ENCODE measurements at places on chromosomes 7 and 10.

DNA sequence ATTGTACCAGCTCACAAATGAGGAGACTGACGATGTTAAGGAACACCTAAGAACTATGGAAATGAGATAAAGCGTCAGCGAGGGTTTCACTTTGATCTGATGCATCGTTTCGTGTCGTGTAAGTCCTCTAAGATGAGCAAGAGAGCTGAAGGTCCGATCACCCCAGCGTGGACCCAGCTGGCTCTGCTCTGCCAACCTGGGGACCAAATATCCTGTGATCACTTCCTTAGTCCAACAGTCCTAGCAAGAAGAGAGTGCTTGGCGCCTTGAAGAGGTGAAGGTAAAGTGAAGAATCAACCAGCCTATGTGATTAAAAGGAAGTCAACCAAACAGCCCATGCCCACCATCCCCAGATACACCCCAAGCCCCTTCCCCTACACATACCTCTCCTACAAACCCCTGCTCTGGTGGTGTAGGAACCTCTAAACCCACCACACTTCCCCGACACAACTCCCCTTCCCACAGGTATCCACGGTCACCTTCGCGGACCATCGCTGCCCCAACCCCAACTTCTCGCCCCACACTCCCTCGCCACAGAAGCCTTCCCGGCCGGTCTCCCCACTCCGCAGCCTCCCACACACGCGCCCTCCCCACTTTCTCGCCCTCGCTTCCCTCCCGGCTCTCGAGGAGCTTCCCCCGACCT is 722 bp downstream of the UPF2 start:
- no peak for DNase-seq

DNA sequence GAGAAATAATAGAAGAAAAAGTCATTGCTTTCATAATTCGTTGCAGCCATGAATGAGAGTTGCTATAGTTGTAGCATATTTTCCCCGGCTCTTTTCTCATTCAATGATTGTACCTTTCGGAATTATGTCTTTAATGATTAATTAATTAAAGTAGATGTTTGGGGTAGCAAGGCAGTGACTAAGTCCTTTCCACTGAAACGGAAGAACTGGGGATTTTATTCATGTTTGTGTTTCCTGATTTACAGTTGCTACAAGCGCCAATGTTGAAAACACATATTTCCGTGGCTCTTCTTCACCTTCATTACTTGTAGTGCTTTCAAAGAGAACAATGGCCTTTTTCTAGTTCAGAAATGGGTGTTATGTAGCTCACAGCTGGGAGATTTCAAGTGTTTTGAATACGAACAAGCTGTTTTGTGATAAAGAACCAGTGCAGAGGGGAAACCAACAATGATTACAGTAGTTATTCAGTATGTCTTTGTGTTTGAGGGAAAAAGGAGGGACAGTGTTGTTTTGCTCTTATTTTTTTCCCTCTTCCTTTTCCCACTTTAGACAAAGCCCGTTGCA is 153.5 kb downstream of the NSUN6 start:
- DNase-seq = no peak

DNA sequence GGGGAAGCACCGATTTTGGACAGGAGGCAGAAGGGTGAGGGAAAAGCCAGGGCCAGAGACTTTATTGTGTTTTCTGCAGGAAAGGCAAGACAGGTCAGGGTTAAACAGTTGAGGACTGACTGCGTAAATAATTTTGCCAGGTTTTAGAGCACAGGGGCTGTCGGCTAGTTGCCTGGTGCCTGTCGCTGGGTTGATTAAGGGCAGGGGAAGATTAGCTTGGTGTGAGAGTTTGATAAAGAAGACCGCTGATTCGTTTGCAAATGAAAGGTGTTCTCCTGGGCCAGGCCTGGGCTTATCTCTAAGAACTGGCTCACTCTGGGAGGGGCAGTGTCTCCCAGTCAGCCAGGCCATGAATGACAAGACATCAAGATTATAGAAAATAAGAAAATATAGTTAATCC is 75.6 kb downstream of the SLC37A3 start:
- no peak for DNase-seq

- no peak for DNase-seq
Measured at GRCh38 chr10:64534616-64535015, 1013.4 kb downstream of the REEP3 start.

DNA sequence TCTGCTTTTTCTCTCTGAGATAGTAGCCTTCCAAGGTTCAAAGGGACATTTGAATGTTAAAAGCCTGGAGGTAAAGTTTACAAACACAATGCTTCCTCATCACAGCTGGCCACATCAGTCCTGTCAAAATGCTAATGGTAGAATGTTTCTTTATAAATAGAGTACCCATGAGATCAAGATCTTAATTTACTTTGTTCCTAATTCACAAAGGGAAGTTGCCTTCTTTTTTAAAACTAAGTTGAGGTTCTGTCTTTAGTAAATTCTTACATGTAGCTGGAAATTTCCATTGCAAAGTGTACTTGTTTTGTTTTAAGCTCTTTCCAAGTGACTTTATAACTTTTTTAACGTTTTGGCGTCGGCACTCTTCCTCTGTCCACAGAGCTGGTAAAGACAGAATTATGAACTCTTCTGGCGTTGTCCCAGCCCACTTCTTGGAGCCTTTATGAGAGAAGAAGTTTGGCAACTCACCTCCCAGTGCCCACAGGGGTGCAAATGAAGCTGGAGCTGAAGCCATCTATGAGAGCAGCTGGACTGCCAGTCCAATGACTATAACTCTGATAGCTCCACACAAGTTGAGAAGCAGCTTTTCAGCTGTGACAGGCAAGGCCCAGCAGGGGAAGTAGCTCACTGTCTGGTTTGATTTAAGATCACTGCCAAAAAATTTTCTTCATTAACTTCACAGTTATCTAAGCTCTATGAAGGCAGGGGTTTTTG is 23.3 kb downstream of the FZD1 start:
- DNase-seq = no peak

GRCh38 chr7:134067164-134067563 is 60.0 kb upstream of the LRGUK start:
- no peak for DNase-seq

DNA sequence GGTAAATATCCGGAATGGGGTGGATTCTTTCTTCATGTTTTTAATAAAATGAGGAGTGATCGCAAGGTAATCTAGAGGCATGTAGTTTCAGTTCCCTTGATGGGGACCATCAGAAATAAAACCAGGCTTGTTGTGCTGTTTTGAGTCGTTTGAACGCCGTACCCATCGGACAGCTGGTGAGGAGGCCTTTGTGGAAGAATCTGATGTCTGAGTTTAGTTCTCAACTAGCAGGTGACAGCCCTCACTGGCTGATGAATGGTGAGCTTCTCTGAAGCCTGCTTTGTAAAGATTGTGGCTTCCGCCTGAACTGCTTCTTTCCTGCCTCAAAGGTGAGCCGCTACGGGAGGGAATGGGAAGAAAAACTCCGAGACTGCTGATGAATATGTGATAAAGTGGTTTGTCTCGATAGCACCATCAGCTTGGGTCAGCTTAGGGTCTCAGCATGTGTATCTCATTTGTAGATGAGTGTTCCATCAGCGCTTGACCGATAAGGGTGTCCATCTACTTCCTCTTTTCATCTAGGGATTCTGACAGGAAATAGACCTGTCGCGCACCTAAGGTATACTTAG is 977 bp downstream of the TMEM248 start:
- DNase-seq = no peak

- DNase-seq = no peak
Measured at GRCh38 chr10:119283387-119283786, 76.0 kb downstream of the GRK5 start.

DNA sequence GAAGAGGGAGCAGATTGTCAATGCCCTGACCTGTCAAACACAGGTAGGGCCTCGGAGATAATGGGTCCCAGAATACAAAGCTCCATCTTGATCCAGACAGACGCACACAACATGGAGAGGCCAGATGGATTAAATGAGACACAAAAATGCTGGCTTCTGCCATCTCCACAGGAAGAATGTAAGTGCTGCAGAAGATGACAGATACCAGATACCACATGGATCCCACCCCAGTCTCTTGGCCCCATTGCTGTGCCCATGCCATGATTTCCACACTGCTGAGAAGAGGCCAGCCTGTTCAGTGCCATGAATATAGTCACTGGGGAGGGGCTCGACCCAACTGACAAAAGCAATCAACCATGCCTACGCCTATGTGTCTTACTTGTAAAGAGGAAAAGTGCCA is 487.9 kb downstream of the PARD3 start:
- no peak for DNase-seq

GRCh38 chr7:85823396-85824080 is 636.7 kb upstream of the SEMA3D start:
- no peak for DNase-seq
